Hematopoietic multipotent progenitor cell treated with erythropoietin and hydrocortisone succinate and interleukin-3 and kit ligand, for 15 days (in vitro differentiated cells): ENCODE measurements at places on chromosomes 3 and 15.

- DNase-seq: no peak
Observed at GRCh38 chr3:141642215-141642614, 95.9 kb upstream of the RNF7 start.

- DNase-seq: peak; percentile 60
Observed at GRCh38 chr3:63914312-63914711, 2.1 kb upstream of the SCAANT1 start.

DNA sequence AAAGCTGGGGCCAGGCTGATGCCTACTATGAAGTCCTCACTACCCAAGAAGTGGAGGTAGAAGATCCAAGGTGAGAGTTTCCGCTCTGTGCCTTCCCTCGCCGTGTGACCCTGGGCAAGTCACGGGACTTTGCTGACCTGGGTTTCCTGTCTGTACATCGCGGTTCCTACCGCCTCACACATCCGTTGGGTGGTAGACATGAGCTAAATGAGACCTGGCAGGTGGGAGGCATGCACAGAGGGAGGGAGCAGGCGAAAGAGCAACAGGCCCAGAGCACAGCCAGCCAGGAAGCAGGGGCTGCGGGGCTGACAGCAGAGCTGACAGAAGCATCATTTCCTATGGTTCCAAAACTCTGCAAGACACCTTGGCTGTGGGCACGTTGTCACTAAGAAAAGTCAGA lies 157.3 kb upstream of the BHLHE40 start:
- DNase-seq: no peak

DNA sequence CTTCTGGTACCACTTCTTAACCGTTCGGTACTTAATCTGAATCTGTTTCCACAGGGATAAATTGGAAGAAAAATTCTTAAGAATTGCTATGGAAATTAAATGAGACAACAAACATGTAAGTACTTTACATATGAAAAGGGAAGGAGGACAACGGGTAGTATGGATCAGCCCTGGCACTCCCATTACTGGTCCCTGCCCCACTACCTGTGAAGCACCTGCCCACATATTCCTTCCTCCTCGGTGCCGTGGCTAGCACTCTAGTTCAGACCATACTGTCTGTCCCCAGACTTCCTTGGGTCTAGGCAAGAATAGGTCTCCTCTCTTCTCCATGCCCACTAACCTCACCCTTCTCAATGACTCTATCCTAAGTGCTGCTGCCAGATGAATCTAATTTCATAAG lies 46.2 kb downstream of the SHQ1 start:
- no peak for DNase-seq

- DNase-seq: no peak
Observed at GRCh38 chr15:83595191-83595590, 58.7 kb upstream of the ADAMTSL3 start.

DNA sequence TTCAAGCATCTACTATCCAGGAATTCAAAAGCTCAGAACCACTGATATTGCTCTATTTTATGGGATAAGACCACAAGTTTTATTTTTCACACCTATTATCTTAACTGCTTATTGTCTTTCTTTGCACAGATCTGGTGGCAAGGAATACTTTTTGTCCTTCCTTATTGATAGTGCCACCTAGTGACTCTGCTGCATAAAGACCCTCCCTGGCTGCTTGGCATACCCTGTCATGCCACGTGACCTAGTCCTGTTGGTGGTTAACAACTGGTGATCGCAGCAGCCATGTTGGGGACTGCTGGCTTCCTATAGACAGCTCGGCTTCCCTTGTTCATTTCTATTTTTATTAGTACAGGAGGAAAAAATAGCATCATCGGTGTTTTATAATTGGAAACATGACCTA lies 236.3 kb downstream of the MEX3B start:
- no peak for DNase-seq

DNA sequence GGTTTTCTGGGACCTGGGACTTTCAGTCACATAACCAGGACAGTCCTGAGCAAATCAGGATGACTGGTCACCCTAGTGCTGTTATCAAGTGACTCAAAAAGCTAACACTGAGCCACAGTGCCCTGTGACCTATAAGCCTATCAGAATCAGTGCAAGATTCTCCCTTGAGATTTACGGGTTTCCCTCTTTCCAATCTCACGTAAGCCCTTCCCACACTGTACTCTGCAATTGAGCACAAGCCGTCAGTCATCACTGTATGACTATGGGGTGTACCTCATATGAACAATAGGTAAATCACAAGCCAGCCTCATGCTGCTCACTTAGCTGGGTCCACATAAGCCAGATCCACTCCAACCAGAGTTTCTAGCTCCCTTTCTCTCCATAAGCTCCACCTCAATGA lies 21.0 kb upstream of the CLDN18 start:
- no peak for DNase-seq

GRCh38 chr3:4595710-4596113 lies 102.6 kb downstream of the ITPR1 start:
- DNase-seq: no peak

DNA sequence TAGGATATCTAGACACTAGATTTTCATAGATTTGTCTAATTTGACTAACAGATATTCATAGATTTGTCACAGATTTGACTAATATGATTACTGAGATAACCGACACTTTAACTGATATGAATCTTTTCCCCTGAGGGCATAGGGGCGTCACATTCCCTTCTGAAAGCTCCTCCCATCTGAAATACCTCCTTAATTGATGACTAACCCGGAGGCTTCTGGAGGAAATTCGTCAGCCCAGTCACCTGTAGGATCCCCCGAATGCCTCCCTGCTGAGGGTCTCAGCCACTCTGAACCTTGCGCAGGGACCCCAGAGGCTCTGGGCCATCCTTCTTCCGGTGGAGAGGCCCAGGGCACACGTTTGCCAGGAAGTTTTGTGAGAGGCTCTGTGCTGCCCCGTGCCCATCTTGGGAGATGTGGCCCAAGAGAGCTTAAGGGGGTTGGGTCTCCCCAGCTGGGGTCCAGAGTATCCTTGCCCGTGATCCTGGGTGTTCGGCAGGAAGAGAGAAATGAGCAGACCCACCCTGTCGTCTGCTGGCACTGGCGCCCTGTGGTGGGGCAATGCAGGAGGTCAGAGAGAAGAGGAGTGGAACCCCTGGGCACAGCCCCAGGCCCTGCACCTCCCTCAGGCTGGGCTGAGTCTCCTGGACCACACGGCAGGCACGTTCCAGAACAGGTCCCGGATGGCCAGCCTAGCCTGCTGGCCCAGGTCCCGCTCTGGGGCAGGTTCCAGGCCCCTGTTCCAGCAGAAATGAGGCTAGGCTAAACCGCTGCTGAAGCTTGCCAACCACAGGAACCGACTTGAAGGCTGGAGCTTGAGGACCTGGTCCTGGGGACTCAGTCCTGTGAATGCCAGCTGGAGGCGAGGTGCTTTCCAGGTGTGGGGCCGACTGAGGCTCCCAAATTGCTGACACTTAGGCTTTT lies 1.7 kb downstream of the PLA2G4D start:
- DNase-seq: no peak

DNA sequence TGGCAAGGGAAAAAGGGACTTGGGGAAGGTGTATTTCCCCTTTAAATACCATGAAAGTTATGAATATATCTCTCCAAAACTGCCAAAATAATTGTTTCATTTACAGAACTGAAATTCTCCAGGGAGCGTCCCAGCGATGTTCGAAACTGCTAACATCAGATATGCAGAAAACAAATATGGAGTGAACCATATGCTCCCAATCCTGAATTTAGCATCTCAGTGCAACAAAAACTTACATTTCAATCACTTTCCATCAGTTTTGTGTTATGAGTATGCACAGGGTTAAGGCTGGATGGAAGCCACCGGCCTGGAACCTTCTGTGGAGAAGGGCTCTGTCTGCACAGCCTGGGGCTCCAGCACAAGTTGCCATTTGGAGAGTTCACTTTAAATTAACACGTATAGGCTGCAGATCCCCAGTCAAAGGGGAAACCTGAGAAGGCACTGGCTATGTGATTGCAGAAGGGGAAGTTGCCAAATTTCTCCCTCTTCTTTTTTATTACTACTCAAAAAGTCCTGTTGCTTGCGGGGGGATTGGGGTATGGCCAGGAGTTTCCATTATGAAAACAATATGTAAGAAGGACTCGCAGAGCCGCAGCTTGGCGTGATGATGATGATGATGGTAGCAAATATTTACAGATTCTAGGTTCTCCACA lies 56.9 kb upstream of the FOXP1 start:
- no peak for DNase-seq

GRCh38 chr3:108588601-108589000 lies 637 bp downstream of the CIP2A start:
- peak; percentile 15 for DNase-seq

- no peak for DNase-seq
Observed at GRCh38 chr3:117230924-117231323, 521.3 kb downstream of the TUSC7 start.

DNA sequence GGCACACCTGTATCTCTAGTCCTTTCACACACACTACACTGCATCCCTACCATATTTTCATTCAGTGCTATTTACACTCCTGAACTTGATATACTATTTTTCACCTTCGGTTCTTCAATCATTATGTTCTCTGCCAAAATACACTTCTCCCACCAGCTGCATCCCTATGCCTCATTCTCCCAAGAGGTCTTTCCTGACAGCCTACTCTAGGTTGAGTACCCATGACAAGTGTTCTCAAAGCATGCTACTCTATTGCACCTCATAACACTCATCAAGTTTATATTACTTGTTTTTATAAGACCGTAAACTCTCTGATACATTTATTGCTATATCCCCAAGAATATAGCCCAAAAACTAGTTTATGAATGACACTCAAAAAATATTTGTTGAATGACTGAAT lies 549.5 kb downstream of the PYDC2 start:
- DNase-seq: no peak

DNA sequence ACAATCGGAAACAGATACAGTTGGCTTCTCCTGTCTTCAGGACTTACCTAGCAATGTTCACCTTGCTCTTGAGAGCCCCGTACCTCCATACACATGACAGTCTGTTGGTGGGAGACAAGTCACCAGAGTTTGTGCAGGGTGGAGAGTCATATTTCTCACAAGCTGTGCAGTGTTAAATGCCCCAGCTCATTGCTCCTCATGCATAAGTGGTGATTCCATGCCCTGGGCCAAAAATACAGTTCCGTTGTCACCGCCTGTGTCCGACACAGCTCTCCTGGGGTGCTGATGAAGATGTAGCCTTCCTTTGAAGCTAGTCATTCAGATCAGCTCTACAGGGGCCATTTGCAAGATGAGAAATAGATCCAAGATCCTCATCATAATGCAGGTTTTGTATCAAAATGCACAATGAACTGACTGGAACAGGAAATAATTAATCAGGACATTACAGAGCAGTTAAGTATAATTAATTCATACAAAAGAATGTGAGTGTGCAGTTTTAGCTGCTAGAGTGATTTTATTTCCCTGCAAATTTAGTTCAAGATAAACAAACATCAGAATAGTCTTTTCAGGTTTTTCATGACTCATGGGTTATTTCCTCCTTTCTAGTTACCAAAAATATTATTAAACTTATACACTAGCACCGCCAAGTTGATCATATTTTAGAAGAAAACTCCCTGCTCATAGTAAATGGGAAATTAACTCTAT lies 66.5 kb downstream of the CD47 start:
- no peak for DNase-seq

GRCh38 chr3:111277226-111277625 lies 205.6 kb downstream of the NECTIN3 start:
- no peak for DNase-seq

DNA sequence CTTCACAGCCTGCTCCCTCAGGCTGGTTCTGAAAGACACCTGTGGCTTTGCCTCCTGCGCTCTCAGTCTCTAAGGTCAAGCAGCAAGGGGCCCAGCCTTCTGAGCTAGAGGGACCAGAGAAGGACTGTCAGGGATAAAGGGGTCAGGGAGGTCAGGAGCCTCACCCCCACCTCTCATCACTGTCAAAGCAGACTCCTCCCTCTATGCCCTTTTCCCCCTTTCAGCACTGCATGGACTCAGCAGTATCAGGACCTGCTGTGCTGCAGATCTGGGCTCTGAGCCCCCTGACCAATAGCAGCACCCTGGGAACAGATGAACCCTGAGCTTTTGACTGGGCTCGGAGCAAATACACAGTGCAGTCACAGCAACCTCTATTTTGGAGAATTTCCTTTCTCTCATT lies 3.2 kb upstream of the BMF start:
- DNase-seq: no peak

GRCh38 chr15:86735247-86736040 lies 655.8 kb downstream of the AGBL1 start:
- no peak for DNase-seq

DNA sequence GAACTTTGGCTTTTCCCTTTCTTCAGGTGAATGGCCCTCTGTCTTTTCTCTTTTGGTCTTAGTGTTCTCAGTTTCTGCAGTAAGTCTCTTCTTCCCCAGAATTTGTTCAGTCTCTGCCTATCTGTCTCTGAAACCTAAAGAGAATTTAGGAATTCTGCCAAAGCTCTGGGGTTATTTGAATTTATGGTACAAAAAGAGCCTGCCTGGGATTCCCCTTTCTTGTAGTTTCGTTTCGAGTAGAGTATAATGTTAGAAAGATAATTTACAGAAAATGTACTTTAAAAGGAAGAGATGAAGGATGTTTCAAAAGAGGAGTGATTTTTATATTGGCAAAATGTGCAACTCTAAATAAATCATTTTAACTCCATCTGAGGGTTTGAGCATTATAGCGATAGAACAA lies 247.4 kb upstream of the SATB1 start:
- no peak for DNase-seq

GRCh38 chr3:121477589-121477988 lies 68.2 kb downstream of the POLQ start:
- no peak for DNase-seq

DNA sequence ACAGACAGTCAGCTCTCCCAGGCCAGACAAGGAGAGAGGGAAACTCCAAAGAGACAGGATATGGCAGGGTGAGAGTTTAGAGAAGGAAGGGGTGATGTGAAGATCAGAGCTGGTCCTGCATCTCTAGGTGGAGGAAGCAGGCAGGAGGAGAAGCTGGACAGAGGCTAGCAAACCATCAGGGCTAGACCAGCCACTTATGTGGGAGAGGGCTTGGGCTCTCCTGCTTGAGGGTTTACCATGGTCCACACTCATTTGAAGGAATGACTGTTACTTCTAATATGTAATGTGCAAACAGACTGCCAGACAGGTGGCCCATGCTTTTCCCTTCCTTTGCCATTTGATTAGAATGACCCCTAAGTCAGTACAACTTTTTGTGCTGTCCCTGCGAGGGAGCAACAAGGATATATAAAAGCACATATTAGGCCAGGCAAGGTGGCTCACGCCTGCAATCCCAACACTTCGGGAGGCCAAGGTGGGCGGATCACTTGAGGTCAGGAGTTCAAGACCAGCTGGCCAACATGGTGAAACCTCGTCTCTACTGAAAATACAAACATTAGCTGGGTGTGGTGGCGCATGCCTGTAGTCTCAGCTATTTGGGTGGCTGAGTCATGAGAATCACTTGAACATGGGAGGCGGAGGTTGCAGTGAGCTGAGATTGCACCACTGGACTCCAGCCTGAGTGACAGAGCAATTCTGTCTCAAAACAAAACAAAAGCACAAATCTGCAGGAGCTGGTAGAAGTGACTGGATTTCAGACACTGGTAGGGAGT lies 41.0 kb upstream of the MANF start:
- no peak for DNase-seq

GRCh38 chr3:163745204-163745603 lies 1333.1 kb downstream of the SI start:
- no peak for DNase-seq

GRCh38 chr3:58167431-58168351 lies 43.1 kb downstream of the DNASE1L3 start:
- DNase-seq: peak; percentile 57

- DNase-seq: no peak
Observed at GRCh38 chr15:100713163-100713867, 110.9 kb downstream of the ASB7 start.

GRCh38 chr15:42511007-42511391 lies 15.6 kb downstream of the SNAP23 start:
- DNase-seq: no peak

GRCh38 chr3:175546115-175546514 lies 687.0 kb downstream of the NAALADL2 start:
- no peak for DNase-seq
